Substantia nigra (tissue), 51 donors: ENCODE measurements at places on chromosomes 2 and 18.

DNA sequence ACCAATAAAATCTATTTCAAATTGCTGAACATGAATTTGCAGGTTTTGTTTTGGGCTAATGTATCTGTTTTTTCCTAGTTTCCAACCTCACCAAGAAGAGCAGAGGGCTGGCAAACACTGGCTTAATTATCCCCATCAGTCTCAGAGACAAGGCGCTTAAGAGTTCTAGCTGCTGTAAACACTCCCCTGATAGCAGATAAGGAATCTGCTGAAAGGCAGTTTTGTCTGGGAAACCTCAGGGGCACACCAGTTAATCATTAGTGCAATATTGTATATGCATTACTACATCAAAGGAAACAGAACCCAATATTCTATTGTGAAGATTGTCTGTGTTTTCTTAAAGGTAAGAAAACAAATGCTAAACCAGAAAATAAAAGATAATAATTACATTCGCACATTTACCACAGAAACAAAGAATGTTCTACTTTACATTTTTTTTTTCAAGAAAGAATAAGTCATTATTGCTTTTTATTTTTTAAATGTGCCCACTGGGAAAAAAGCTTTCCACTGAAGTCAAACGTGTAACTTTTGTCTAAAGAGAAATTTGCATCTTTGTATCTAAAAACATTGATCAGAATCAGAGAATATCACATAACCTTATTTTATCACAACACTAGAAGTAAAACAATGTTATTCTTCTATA lies 179.1 kb downstream of the ERBB4 start:
- DNase-seq = no peak

GRCh38 chr2:26602575-26602974 lies 38.6 kb downstream of the CIB4 start:
- DNase-seq = no peak

- no peak for DNase-seq
Measured at GRCh38 chr2:174376967-174377366, 18.6 kb upstream of the SCRN3 start.

DNA sequence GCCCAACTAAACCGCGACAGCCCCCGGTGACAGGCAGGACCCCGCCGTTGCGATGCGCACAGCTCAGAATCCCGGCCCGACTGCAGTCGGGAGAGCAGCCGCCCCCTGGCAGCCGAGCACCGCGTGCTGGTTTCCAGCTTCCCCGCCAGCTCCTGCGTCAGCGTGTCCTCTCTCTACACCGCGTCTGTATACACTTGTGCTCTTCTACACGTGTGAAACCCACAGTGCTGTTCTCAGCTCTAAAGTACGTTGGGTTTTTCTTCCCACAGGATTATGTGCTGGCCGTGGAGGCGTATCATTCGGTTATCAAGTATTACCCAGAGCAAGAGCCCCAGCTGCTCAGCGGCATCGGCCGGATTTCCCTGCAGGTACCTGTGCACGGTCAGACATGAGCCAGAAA lies 54.0 kb downstream of the ADI1 start:
- no peak for DNase-seq

DNA sequence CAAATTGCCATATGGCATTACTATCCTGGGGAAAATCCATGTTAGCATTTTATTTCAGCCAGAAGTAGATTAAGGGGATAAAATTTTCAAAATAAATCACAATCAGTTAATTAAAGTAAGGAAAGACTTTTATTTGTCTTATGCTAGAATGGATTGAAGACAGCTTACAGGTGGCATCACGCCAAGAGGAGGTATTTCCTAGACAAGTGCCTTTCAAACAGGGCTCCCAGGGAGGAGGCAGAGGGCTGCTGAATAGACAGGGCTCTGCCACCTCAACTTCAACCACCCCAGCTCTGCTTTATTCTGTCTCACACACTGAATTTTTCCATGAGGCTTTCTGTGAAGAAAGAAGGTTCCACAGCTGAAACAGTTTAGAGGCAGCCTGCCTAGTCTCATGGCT lies 12.2 kb downstream of the CCDC68 start:
- no peak for DNase-seq

- DNase-seq = no peak
Measured at GRCh38 chr18:48775372-48776155, 175.2 kb downstream of the SMAD7 start.

- DNase-seq = no peak
Measured at GRCh38 chr2:2332381-2332780, 1.3 kb upstream of the MYT1L start.

DNA sequence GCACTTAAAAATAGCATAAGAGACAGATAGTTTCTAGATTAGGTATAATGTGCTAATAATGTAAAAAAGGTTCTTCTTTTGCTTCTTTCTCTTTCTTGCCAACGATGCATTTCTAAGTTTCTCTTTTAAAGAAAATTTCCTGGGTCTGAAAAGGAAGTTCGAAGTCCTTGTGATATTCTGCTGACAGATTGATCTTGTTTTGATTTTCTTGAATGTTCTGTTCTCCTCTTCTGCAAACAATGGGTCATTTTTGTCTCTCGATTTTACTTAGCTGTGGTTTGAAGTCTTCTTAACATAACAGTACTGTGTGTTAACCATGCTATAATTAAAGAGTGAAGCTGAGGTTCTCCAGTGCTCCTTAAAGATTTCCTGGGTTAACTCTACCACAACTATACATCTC lies 61.1 kb upstream of the ACYP2 start:
- DNase-seq = no peak

DNA sequence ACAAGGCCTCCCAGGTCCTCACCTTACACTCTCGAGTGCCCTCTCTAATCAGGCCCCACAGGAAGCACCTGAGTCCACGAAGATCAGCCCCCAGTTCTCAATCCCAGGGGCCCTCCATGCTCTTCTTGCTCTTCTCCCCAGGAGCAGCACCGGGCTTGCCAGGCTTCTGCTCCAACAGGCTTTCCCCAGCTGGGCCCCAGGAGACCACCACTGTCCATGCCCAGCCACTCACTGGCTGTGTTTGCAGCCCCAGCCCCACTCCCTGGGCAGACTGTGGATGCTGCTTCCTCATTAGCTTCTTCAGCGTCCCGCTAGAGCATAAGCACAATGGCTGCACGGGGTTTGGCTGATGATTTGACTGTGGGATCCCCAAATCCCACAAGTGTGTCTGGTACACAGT lies 781.9 kb downstream of the GALR1 start:
- DNase-seq = no peak

- no peak for DNase-seq
Measured at GRCh38 chr2:96877042-96877451, 7.2 kb upstream of the SEMA4C start.

- DNase-seq = no peak
Measured at GRCh38 chr18:813172-814071, 1.4 kb upstream of the YES1 start.

DNA sequence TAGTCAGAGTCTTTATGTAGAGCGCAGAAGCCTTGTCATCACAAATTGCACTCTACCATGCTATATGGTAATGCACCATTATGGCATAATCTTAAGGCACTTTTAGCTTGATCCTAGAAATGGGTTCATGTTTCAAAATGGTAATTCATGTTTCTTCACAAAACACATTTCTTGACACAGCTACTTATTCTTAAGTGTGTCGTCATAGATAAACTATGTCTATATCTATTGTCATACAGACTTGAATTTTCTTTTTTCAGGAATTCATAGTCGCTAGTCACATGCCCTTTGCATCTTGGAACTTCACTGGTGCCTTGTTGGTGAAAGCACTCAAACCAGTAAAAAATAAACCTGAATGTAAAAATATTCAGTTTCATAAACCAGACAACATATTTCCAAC lies 1578.2 kb downstream of the LRP1B start:
- DNase-seq = no peak

DNA sequence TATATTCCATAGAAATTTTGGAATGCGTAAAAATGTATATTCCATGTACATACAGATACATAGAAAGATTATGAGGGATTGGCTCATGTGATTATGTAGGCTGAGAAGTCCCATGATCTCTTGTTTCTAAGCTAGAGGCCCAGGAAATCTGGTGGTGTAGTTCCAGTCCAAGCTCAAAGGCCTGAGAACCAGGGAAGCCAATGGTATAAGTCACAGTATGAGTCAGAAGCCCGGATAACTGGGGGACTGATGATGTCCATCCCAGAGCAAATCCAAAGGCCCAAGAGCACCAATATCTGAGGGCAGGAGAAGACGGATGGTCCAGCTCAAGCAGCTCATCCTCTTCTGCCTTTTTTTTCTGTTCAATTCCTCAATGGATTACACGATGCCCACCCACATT lies 385.0 kb upstream of the KLHL29 start:
- no peak for DNase-seq

- no peak for DNase-seq
Measured at GRCh38 chr2:69575926-69576325, 67.6 kb downstream of the AAK1 start.

DNA sequence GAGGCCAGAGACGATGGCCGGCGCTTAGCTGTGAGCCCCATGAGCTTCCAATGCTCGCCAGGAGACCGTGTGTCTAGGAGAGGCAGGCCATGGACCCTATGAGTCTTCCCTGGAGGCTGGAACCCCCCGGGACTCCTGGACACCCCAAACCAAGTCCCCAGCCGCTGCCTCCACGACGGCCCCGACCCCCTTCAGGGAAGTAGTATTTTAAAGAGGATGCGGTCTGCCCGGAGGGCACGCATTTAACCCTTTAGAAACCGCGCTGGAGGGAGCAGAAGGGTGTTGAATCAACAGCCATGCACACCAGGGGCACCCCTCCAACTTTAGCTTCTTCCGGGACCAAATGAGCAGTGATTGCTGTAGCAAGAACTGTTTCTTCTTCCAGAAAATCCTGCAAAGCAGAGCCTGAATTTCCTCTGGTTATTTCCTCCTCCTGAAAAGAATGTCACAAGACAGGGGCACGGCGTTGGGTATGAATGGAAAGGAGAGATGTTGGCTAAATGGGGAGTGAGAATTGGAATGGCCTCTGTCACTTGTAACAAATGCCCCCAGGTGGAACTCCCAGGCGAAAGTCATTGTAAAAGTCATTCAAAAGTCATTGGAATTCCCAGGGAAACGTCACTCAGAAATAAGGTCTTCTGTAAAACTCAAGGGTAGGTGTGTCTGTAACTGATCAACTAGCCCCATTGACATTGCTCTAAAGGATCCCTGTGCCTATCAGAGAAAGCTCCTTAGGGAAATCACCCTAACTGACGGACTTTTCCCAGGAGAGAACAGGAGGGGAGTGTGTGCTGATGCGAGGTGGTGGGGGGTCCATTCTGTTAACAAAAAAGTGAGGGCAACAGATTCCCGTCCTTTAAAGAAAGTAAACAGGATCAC lies 5.8 kb upstream of the GBX2 start:
- no peak for DNase-seq

- peak; percentile 5 for DNase-seq
Measured at GRCh38 chr2:209933499-209934483, 68.6 kb upstream of the RPE start.

GRCh38 chr2:134392442-134393074 lies 138.7 kb downstream of the MGAT5 start:
- no peak for DNase-seq

DNA sequence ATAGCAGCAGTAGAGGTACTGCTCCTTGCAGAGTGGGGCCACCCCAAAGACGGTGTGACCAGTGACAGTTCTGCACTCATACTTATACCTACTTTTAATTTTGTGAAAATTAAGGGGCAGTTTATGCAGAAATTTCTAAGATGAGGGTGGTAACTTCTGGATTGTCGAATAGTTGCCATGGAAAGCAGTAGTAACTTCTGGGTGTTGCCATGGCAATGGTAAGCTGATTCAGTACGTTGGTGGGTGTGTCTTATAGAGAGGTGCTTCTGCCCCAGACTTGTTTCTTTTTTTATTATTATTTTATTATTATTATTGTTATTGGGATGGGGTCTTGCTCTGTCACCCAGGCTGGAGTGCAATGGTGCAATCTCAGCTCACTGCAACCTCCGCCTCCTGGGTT lies 82.8 kb upstream of the L3MBTL4 start:
- no peak for DNase-seq

DNA sequence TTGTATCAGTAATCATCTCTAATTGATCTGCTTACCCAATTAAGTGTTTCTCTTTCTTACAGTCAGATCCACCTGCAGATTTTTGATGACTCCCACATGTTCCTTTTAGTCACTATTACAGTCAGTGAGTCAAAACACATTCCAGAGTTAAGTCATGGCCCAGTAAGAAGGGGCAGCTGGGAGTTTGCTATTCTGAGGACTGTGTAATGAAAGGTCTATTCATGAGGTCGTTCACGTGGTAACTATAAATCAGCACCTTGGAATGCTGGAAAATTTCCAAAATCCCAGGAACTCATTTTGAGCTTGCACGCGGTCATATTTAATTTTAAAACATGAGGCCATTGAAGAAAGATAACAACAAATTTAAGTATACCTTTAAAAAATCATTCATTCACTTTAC lies 252.5 kb downstream of the XIRP2 start:
- DNase-seq = no peak

GRCh38 chr2:201930043-201930442 lies 103.6 kb upstream of the FZD7 start:
- DNase-seq = no peak

DNA sequence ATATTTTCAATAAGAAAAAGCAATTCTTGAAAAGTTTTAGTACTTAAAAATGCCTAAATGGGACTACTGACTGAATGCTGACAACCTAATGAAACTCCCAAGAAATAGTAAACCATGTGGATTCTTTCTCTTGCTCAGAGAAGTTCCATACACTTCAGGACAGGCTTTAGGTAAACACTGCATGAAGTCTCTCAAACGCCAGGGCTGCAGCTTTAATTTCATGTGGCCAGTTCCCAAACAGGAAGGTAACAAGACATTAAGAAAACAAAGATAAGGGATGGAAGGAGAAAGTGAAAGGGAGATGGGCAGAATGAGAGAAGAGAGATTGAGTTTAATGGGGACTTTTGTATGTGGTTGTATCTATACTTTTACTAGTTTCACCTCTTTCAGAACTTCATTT lies 734.7 kb upstream of the PKDCC start:
- no peak for DNase-seq

GRCh38 chr2:74253971-74254310 lies 55.5 kb downstream of the MTHFD2 start:
- no peak for DNase-seq

DNA sequence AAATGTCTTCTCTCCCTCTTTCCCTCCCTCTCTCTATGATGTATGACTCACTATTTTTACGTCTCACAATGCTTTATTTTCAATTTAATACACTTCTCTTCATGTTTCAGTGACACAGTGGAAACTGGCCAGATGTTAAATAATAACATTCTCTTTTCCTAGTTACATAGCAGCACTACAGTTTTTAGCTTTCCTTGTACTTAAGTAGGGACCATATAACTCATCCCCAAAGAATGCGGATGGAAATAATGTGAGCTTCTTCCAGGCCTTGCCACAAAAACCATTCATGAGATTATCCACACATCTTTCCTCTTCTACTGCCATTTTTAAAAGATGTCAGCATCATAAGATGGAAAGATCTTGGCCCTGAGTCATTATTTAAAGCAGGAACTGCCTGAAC lies 789.4 kb downstream of the LRP1B start:
- no peak for DNase-seq

DNA sequence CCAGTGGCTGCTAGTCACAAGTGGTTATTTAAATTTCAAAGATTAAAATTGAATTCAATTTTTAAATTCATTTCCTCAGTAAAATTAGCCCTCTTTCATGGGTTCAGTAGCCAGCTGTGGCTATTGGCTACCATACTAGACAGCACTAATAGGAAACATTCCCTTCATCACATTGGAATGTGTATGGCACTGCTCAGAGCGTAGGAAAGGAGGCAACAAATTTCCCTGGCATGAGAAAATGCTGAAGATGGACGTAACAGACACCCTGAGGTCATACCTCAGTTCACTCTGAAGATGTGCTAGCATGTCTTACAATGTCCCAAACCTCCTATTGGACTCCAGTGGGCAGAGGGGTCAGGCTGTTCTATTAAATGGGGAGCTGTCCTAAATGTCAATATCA lies 96.4 kb downstream of the C1QL2 start:
- DNase-seq = no peak
